ENCODE measurements at places on chromosomes 3 and 15.

- DNase-seq, result no peak
Observed at GRCh38 chr3:186946756-186947375, 16.5 kb downstream of the ST6GAL1 start.

DNA sequence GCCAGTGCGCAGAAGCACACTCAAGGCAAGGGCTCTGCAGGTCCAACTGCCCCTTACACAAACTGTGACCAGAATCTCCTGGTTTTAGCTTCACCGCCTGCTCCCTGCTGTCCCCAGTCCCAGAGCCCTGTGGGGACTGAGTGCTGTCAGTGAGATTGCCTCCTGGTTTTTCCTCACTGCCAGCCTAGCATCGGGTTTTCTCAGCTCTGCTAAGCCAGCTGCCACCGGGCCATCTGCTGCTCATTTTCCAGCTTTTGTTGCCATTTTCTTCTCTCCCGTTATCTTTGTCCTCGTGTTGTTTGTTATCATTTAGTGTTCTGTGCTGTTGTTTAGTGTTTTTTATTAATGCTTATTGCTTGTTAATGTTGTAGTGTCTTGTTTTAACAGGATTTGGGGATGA, 79.5 kb upstream of the BLM start:
- no peak for DNase-seq

- no peak for DNase-seq
Observed at GRCh38 chr3:16510620-16511319, 2.7 kb downstream of the RFTN1 start.

GRCh38 chr3:130971208-130971607, 55.4 kb downstream of the ASTE1 start:
- DNase-seq, result no peak

DNA sequence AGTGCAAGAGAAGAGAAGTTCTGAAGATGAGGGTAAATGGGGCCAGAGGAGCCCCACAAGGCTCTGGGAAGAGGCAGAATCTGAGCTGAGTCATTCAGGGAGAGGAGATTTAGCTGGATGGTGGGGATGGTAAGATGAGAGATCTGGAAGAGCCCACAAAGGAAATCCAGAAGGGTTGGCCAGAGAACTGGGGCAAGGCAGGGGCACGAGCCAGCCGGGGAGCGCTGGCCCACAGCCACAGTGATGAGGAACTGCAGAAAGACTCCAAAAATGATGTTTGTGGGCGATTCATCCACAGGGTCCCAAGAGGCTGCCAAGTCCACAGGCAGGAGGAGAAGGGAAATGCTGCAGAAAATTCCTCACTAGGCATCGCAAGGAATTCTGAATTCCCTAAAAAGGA, 75.9 kb upstream of the ATP2B2 start:
- DNase-seq, result peak; percentile 34

DNA sequence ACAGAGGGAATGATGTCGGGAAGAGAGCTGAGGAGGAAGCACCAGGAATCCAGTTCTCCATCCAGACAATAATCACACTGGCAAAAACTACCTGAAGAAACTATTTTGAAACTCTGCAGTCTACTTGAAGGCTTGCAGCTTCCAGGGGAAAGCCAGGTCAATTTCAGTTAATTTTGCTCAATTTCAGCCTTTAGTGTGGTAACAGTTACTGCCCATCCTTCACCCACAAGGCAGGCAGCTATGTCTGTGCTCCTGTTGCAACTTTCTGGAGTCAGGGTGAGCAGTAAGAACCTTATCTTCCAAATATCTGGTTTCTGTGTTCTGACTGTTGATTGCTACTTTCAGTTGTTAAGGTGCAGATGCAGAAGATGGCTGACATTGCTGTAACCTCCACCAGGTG, 221.7 kb downstream of the ADAMTS17 start:
- no peak for DNase-seq

DNA sequence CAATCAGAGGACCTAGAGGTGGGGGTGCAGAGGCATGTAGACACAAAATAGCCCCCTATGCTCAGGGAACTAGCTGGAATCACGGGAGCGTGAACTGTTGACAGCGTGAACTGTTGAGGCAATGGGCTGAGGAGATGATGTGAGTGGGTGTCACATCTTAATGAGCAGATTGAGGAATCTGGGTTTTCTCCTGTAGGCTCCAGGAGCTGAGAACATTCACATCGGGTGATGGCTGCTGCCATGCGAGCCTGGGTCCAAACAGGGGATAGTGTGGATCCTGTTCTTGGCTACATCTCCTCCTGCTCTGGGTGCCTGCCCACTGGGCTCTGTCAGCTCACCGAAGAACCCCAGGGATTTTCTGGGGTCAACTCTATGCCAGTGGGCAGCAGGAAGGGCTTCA, 2.1 kb downstream of the LARP6 start:
- no peak for DNase-seq

- DNase-seq, result no peak
Observed at GRCh38 chr3:150172356-150172755, 201.7 kb upstream of the PFN2 start.

GRCh38 chr15:31598620-31599019, 272.0 kb downstream of the KLF13 start:
- no peak for DNase-seq

- no peak for DNase-seq
Observed at GRCh38 chr3:167650459-167650858, 3.3 kb downstream of the WDR49 start.

DNA sequence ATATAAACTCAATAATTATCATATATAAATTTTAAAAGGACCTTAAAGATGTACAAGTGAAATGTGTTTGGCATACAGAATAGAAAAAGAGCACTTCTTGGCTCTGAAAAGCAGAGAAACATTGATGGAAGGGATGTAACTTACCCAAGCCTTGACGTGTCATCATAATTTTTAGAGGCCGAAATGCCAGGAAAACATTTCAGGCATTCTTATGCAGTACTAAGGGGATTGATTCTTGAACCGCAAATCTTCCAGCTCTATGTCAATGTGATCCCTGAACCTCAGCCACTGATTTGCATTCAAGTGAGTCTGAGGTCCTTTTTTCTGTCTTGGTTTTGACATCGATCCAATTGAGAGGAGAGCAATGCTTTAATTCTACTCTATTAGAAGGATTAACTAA, 97.8 kb downstream of the CLDN1 start:
- DNase-seq, result no peak

- DNase-seq, result peak; percentile 31
Observed at GRCh38 chr3:122100591-122101463, 45.7 kb downstream of the CD86 start.

GRCh38 chr15:64732156-64732860, 43.1 kb downstream of the RBPMS2 start:
- no peak for DNase-seq

GRCh38 chr15:62288361-62289017, 123.4 kb upstream of the C2CD4B start:
- no peak for DNase-seq

DNA sequence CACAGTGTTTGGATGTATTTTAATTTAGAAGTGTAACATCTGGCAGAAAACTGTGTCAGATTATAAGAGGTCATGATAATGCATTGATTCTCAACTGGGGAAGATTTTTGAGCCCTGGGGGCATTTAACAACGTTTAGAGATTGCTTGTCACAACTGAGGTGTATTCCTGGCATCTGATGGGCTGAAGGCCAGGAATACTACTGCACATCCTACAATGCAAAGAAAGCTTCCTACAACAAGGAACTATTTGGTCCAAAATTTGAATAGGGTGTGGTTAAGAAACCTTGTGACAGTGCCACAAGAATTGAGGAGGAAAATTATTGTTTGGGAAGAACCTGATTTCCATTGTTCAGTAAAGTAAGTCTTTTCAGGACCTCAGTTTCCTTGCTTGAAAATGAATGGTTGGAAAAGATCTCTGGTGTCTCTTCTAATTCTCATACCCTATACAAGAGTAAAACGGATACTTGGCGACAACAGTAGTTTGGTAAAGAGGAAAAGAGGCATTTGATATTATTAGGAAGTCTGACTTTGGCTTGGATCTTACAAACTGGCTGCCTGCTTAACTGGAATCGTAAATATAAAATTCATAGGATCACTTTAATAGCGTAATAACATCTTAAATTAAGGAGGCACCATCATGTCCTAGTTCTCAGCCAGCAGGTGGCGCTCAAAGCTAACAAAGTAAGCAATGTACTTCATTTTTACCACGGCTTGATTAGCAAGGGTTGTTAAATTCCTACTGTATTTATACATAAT, 4.3 kb downstream of the DAZL start:
- peak; percentile 66 for DNase-seq

GRCh38 chr3:43914269-43914668, 223.5 kb downstream of the ABHD5 start:
- no peak for DNase-seq
